ENCODE measurements at places on chromosomes 5 and 9.

DNA sequence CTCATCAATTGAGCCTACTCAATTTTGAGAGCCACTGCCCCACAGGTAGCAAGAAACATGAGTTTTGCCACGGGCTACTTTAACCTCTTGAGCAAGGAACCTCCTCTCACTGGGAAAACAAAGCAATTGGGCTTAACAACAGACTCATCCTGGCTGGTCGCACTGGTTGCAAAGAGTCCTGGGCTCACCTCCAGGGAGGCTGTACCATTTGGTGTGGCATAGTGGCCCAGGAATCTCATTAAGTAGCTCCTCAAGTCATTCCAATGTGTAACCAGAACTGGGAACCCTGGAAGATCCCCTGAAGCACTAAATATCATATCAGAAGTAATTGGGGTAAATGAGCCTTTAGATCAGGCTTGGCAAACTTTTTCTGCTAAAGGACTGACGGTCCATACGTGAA, 78.5 kb downstream of the MYO10 start:
- DNase-seq = no peak

GRCh38 chr5:56950626-56951125, 1.2 kb downstream of the MIER3 start:
- peak; percentile 71 for DNase-seq

DNA sequence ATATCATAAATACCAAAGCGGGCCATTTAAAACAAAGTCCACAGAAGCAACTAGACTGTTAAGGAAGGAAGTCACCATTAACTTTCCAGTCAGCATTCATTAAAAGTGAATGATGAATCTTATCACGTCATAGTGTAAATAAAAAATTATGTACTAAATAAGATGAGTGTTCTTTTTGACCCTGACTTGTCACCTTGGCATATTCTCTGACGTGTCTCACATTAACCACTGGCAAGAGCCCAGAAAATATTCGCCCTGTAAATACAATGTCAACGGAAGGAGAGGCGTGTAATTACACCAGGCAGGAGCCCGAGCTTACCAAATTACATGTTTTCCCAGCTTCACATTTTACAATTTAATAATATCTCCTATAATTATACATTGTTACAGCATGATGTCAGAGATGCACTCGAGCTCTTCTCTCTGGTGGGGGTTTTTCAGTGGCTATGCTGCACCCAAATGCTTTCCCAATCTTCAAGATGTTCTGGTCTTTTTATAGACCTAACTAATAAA, 29.3 kb upstream of the UBE2QL1 start:
- DNase-seq = peak; percentile 72

DNA sequence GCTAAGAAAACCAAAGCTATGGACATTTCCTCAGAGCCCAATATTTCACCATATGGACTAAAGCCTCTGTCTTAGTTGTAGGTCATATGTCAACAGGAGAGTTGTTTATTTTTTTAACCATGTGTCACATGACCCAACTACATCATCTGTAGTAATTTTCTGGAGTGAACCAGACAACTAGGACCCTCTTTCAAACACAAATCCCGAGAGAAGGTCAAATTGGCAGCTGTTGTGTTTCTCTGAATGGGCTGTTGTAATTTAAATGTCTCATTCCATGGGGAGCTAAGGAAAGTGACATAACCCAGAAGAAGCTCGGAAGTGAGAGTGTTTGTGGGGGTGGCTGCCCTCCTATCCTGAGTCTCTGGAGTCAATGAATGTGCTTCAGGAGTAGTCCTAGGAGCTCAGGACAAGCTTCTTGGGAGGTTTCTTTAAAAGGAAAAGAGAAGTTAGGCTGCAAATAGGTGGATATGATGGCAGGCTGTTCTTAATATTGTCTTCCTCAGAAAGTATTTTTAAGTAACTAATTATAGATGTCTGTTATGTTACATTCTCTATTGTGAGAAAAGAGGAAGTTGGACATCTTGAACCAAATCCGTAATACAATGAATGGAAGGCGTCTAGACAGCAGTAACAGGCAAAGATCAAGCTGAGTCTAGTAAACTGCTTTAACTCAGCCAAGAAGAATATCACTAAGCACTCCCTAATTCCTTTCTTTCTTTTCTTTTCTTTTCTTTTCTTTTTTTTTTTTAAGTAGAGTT, 50.1 kb downstream of the TMEM167A start:
- no peak for DNase-seq

DNA sequence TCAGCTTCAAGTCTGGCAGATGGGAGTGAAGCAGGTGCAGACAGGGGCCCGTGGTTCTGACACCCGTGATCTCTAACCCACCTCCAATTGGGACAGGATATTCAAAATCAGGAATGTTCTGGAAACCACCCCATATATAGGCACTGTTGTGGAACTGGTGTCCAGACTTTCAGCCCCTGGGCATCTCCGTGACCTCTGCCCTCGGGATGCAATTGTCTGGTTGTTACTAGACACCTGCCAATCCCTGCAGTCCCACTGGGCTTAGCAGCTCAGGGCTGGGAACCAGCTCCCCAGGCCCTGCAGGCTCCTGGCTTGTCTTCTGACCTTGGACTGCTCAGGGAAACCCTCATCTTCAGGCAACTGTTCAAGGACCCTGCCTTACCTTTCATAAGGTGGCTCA, 38.8 kb downstream of the NTNG2 start:
- DNase-seq = no peak
